ENCODE measurements at places on chromosomes 1 and 21.
A peak's percentile ranks its signal among the peaks of the same experiment; 100 is the strongest.

DNA sequence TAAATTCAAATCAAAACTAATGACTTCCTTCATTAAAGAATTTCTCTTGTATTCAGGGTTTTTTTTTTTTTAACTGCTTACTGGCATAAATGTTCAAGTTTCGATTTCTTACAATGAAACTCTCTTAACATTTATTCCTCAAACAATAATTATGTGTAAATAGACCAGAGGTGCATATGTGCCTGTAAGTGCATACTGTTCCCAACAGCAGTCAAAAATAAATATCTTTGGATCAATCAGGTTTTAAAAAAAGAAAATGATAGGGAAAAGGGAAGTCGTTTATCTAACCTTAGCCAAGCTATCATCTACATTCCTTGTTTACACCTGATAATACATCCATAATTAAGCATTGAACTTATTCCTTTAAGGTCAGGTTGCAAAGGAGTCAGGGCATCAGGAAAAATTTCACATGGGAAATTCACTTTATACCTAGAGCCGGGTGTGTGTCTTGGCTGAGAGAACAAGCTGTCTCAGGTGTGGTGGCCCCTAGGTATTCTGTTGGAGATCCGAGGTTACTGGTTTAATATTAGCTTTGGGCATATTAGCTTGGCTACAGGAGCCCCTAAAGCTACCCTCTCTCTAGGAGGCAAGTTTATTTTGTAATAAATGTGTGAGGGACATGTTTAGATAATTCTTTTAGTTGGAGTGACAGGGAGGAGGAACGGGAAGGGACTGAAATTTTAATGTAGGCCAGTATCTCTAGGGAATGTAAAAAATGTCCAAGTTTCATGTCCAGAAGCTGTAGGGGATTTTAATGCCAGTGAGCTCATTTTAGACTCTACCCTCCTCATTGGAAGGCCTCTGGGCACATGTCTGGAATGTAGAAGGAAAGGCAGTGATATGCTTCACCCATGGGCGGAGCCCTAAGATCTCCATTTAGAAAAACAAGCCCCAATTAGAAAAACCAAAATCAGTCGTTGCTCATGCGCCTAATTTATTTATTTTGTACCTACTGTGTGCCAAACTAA lies 327.9 kb upstream of the PROX1 start:
- no peak for DNase-seq

DNA sequence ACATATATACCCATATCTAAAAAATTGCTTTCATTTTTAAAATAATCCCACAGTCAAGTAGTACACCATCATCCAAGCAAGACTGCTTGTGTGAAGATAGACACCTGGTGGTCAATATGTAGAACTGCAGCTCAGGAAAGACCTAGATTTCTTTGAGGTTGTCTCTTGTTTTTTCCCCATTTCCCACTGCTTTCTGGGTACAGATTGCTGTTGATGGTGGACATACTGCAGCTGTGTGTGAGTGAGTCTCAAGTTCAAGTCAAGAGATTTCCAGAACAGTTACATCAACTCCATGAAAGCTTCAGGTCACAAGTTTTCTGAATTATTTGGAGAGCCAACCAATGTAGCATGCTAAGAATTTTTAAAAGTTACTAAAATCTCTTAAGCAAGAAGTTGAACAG lies 306.4 kb downstream of the DUSP10 start:
- DNase-seq, result no peak

DNA sequence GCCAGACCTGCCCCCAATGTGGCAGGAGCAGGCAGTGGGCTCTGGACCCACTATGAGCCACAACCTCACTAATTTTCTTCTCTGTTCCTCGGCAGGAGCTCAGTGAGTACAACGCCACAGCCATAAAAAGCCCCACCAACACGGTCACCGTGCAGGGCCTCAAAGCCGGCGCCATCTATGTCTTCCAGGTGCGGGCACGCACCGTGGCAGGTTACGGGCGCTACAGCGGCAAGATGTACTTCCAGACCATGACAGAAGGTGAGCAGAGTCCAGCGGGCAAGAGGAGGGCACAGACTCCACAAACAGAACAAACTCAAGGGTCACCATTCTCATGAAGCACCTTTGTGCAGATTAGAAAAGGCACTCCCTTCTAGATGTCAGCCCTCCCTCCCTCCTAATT lies 79.9 kb downstream of the LACTBL1 start:
- DNase-seq, result no peak

- no peak for DNase-seq
These were observed 144.2 kb upstream of the KRTAP19-8 start for GRCh38 chr21:31182231-31183140.

- DNase-seq, result no peak
These were observed 52.6 kb downstream of the LAMC1 start for GRCh38 chr1:183075861-183076260.

DNA sequence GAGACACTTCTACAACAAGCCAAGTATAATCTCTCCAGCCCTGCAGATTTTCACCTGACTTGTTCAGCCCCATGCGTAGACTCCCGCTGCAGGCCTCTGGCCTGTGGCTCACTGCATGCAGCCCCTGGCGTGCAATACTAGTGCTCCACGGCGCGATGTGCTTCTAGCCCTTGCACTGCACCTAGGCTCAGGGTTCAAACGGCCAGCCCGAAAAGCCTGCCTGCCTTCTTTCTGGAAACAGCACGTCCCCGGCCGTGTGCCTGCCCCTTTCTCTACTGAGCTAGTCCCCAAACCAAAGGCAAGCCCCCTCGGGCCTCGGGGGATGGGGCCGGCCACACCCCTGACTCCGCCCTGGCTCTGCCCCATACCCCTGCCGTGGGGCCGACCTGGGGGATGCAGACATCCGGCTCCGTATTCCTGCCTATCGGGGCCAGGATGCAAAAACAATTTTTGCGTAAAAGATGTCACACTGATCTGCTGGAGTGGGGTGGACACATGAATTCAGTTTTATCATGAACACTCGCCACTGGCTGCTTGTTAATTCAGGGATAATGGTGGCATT lies 26.3 kb upstream of the TRAPPC10 start:
- DNase-seq, result no peak

- no peak for DNase-seq
These were observed 2.4 kb downstream of the BEST4 start for GRCh38 chr1:44785501-44786137.

DNA sequence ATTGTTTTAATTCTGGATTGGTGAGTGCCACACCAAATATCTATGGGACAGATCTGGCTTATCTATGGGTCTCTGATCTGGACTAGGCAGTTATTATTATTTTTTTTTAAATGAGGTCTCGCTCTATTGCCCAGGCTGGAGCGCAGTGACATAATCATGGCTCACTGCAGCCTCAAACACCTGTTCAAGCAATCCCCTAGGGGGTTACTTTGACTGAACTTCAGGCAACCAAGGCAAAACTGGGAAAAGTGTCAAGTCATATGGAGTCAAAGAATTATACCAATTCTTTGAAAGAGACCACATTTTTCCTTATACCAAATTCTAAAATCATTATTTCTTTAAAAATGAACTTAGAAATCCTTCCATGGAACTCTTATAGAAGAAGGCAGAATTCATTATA lies 129.1 kb upstream of the HOOK1 start:
- no peak for DNase-seq

DNA sequence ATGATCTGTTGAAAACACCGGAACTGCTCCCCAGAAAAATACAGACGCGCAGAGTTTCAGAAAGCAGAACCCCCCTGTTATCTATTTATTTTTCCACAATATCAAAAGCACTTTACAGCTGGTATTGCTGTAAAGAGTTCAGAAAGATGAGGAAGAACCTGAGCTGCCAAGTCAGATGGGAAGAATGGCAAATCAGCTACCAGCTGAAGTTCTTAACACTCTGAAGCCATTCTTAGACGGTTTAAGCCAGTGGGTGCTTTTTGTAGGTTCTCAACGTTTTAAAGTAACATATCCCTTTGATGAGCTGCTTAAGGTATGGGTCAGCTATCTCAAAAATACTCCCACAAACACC lies 714 bp upstream of the AKIRIN1 start:
- DNase-seq, result no peak

GRCh38 chr1:156750711-156751450 lies 594 bp downstream of the HDGF start:
- peak; percentile 63 for DNase-seq

- DNase-seq, result no peak
These were observed 734.5 kb downstream of the PTPRU start for GRCh38 chr1:29970747-29971325.

GRCh38 chr1:63931468-63931867 lies 157.7 kb downstream of the ROR1 start:
- no peak for DNase-seq

- DNase-seq, result no peak
These were observed 183.5 kb downstream of the BRINP2 start for GRCh38 chr1:177354247-177354646.

- DNase-seq, result no peak
These were observed 33.6 kb downstream of the PLPPR4 start for GRCh38 chr1:99297923-99298322.

DNA sequence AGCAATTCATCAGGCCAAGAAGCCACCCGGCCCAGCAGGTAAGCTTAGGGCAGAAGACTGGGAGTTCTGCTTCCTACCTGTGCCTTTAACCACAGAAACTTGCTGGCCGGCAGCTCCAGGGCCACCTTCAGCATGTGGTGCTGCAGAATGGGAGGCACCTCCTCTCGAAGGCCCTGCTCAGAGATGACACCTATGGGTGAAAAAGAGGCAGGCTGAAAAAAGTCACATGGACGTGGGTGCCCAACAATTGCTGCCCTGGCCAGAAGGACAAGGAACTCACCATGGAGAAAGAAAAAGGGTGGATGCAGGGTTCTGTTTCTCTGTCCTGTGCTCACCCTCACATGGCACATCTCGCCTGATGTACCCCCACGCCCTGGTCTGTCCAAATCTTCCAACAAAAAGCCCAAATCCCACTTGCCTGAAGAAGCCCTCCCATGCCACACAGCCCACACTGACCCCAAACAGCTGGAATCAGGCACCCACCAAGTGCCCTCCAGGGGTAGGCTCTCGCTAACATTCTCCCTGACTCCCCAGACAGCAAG lies 33.0 kb downstream of the URB1 start:
- DNase-seq, result no peak

- no peak for DNase-seq
These were observed 467.5 kb downstream of the PTPRU start for GRCh38 chr1:29703596-29704370.

DNA sequence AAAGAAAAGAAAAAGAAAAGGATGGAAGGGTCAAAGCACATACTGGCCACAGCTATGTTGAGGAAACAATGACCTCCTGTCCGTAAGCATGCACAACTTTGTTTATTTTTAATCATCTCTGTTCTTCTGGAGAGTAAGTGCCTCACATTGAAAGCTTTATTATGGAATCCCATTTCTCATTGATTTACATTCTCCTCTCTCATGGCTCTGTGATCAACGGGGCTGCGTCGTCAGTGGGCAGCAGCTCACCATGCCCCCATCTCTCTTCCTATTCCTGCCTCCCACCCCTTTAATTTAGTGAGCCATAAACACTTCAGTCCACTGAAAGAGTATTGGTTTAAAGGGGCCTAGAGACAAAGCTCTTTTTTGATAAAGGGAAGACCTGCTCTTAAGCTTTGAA lies 98.9 kb downstream of the KAZN start:
- DNase-seq, result no peak

DNA sequence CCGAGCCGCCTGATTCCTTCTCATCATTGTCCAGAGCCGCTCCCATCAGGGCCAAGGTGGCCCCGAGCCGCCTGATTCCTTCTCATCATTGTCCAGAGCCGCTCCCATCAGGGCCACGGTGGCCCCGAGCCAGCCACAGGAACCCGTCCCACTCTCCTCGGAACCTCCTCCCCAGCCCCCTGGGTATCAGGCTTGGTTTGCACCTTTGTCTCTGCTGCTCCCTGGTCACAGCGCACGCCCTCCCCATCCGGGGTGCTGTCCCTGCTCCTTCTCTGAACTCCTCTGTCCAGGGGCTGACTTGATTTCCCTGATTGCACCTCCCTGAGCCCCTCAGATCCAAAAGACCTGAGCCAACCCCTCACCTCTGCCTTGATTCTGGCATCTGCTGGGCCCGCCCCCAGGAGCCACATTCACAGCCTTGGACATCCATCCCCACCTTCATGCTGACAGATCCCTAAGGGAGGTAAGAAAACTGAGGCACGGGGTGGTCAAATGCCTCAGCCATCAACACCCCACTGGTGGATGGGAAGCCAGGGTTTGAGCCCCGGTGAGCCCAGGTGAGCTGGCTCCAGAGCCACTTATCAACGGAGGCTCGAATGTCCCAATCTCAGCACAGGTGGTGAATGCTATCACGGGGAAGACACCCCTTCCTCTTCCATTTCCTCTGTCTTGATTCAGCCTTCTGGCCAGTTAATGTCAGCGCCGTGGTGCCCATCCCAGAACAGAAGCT lies 25.6 kb upstream of the COL18A1 start:
- peak; percentile 10 for DNase-seq

- peak; percentile 34 for DNase-seq
These were observed 86.2 kb downstream of the NGF start for GRCh38 chr1:115251856-115252255.

- no peak for DNase-seq
These were observed 113.9 kb upstream of the BACE2 start for GRCh38 chr21:41054018-41054578.

DNA sequence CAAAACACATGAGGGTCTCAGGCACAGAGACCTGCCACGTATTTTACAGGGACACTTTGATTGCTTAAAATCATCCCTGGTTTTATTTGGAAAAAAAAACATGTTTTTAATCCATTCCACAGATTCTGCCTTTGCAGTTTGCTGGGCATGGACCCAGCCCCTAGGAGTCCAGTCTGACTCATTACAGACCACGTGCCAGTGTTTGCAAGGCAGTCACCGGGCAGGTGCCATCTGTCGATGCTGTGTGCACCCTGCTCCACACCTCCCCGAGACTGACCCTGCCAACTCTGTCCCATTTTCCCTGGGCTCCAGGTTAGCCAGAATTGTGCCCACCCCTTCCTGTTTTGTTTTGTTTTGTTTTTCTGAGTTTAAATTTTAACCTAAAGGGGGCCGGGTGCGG lies 148.4 kb upstream of the TMEM51 start:
- no peak for DNase-seq

DNA sequence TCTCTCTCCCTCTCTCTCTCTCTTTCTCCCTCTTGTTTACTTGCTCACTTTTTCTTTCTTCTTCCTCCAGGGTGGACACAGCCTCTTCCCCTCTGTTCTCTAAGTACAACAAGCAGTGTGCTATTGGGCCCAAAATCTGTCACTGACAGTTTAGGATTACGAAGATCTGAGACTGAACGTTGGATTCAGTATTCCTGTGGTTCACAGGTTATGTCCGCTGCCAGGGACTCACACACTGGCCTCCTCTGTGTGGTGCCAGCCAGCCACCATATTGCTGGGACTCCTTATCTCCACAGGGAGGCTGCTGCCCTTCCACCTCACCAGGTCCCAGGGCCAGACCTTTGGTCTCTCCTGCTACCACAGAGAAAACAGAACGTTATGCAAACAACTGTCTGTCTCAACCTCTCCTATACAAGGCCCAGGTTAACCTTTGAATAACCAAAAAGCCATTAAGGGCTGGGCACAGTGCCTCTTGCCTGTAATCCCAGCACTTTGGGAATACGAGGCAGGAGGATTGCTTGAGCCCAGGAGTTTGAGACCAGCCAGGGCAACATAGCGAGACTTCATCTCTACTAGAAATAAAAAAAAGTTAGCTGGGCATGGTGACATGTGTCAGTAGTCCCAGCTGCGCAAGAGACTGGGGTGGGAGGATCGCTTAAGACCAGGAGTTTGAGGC lies 171.9 kb upstream of the RAB4A start:
- no peak for DNase-seq
